ENCODE measurements at places on chromosomes 2 and 18.

DNA sequence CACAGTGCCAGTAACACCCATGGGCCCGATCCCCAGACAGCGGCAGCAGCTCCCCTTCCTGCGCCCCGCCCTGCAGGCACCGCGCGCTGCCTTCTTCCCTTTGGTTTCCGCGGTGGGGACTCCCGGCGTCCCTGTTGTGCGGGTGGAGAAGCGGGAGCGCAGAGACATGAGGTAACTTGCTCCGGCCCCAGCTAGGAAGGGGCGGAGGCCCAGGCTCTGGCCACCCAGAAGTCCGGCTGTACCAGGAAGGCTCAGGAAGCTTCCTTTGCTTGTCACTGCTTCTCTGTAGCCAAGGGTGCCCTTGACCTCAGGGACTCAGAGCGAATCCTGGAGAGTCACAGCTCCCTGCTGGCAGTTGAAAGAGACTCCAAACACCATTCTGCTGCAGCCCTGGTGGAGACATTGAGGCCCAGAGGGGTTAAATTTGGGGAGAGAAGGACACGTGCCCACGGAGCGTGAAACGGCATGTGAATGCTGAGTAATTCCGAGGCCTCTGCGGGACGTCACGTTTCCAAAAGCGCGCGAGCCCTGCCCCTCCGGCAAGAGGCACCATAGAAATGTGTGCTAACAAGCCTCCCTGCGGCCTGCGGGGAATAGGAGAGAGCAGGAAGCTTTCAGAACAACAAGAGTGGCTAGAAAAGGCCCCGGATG is 6.7 kb upstream of the ADCY3 start:
- no peak for DNase-seq

GRCh38 chr18:56487801-56488200 is 150.6 kb downstream of the TXNL1 start:
- DNase-seq = no peak

- no peak for DNase-seq
These were observed 17.8 kb downstream of the ARHGAP15 start for GRCh38 chr2:143146815-143147530.

DNA sequence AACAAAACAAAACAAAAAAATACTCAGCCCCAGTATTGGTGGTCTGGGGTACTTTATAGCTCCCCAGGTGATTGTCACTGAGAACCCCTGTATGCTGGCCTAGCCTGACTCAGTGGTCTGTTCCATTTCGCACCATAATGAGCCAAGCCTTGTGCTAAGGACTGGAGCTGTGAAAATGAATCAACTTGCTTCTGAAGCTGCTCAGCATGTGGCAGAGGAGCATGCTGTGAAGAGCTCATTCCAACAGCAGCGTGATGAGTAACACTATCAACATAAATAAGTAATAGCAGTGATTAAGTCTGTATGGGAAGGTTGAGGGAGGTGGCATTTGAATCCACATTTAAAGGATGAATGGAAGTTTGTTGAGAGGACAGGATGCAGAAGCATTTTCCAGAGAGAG is 67.2 kb upstream of the ATL2 start:
- DNase-seq = no peak

DNA sequence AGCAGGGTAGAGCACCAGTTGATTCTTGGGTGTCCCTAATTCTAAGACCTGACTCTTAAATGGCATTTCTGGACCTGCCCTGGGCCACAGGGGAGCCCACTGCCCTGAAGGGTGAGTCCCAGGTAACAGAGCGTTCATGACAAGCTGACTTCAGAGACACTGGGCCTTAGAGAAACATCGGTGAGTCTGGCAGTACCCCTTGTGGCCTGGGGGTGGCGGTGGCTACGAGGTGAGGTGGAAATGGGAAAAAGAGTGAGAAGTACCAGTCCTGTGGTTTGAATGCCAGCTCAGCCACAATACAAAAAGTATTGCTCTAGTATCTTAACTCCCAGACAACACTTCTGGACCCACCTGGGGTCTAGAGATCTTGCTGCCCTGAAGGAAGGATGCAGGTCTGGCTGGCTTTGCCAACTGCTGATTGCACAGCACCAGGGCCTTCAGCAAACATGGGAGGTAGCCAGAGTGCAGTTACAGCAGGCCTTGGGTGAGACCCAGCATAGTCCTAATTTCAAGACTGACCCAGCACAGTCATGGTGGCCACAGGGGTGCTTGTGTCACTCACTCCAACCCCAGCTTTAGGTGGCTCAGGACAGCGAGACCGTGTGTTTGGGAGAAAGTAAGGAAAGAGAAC is 44.5 kb downstream of the USP34 start:
- DNase-seq = peak; percentile 48

GRCh38 chr2:29063646-29064345 is 10.5 kb downstream of the PCARE start:
- no peak for DNase-seq

DNA sequence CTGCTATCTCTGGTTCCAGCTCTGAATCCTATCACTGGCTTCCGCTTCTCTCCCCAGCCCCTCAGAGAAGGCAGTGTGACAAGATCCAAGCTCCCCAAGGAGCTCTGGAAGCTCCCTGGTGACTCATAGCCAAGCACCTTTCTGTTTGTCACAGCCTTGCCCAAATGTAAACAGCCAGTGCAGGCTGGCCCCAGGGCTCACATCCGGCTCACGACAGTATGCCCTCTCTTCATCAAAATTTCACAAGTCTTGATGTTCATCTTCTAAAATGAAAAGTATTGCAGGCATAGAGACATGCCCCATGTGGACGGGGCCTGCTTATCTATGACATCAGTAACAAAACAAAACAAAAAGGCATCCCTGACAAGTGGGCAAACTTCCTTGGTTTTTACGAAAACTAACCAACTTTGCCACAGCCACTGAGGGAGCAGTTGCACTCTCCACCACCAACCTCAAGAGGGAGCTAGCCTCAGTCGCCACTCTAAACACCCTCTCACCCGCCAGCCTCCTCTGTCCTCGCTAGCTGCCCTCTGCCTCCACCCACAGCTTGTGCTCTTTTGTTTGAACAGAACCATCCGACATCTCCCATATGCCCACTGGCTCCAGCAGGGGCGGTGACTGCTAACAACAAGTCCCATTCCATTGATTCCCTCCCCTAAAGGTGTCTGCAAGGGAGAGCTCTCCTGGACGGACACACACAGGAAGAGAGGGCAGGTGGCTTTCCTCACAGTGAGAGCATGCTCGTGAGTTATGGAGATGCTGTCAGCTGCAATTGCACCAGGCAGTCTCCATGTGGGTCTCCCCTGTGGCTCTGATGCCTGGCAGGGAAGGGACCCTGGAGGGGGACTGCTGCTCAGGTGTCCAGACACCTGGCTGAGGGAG is 71.0 kb upstream of the DAPL1 start:
- DNase-seq = no peak

DNA sequence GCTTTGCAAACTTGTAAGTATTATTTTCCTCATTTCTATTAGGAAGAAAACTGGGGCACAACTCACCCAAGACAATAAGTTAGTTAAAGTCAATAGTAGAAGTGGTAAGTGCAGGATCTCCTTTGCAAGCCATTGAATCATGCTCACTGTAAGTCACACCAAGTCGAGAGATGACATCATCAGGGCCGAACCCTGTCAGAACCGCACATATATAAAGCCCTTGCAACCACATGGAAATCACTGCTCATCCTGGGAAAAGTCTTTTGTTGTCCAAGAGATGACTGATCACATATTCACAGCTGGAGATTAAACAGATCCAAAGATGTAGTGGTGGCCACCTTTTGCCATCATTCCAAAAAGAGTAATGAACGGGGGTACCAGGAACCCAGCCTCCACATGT is 484.8 kb upstream of the ID2 start:
- no peak for DNase-seq

DNA sequence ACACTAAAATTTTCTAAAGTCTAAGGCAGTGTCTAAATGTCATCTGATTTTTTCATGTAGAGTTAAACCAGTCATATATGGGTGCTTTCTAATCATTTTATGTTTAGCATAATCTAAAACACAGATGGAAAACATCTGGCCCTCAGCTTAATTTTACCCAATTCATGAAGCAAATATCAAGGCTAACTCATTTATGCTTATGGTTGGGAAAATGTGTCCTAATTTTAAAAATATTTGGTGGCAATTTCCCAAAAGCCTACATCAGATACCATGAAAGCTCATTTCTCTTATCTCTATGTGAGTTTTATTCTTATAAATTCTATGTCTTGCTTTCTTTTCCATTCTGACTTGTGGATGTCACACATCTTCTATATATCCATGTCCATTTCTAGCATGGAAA is 7.2 kb downstream of the SP5 start:
- no peak for DNase-seq

GRCh38 chr18:45109271-45109670 is 428.6 kb downstream of the SETBP1 start:
- no peak for DNase-seq

DNA sequence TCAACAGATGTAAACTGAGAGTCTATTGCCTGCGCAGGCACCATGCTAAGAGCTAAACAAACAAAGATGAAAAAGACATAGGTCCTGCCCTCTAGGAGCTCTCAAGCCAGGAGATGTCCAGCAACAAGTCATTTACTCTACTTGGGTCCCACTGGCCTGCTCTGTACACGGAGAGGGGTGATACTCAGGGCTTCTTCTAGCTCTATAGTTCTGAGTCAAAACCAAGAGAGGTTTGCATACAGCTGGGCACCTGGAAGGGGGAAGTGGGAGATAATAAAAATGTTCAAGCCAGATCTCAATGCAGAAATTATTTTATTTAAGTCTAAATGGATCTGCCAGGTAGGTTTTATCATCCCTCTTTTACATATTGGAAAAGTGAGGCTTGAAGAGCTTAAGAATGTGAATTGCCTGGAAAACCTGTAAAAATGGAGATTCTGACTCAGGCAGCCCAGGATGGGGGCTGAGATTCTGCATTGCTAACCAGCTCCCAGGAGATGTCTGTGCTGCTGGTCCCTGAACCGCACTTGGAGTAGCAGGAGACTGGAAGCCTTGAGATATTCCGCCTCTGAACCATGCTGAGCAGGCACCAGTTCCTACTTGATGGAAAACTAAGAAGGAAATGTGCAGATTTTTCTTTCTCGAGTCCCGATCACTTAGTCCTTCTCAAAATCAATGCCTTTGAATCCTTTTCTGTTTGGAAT is 201.1 kb downstream of the PRKCE start:
- no peak for DNase-seq

- DNase-seq = no peak
These were observed 182.5 kb downstream of the TMX3 start for GRCh38 chr18:68532328-68532885.

GRCh38 chr2:45974056-45974455 is 322.6 kb downstream of the PRKCE start:
- no peak for DNase-seq

- DNase-seq = peak; percentile 28
These were observed 655 bp downstream of the NPPC start for GRCh38 chr2:231925303-231926179.

DNA sequence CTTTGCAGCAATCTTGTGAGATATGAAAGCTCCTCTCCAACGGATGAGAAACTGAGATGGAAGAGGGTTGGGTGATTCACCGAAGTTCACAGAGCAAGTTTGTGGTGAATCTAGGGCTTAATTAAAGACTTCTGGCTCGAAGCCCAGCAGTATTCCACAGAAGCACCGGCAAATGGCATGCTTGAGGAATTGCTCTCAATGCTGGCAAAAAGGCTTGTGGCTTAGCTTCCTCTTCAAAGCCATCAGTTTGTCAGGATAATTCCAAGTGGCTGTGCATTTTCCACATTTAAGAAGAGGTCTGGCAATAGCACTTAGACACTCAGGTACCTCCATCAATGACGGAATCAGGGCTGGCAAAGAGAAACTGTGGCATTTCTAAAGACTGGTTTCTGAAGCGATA is 98.7 kb upstream of the SLC66A3 start:
- no peak for DNase-seq

DNA sequence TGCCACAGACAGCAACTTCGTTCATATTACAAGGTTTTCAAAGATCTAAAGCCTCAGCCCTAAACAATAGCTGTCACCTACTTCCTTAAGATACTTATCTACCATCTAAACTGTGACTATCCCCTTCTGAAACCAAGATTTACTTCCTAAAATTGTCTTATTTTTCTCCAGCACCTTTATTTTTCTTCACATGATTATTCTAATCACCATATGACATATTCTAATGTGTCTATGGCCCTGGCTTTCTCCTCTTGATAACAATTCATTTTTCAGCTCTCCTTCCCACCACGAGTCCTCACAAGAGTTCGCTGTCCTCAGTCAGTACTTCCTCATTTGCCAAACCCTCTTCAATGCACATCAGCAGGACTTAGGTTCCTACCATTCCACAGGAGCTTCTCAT is 53.9 kb downstream of the RTTN start:
- no peak for DNase-seq

- DNase-seq = no peak
These were observed 166.9 kb downstream of the SOCS6 start for GRCh38 chr18:70455731-70456130.

DNA sequence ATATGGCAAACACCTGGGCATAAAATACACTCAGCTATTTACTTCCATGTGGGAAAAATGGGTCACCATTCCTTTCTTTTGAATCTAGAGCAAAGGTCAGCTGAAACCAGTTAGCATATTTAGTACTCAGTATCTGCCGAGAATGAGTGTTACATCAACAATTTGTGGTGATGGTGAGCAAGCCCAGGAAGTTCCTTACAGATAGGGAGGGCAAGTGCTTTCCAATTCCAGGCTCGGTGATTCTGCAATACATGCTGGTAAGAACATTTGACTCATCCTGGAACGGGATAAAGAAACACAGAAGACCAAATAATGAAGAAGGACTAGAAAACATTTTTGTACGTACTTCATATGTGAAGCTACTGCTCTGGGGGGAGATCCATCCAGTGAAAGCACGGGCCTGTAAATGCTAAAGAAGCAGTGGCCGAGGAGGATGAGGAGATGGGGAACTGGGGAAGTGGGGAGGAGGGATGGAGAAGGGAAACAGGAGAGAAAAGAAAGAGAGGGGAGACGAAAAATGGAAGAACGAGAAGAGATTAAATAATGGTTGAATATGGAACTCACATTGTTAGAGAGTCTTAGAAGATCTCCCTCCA is 251.9 kb downstream of the TTC32 start:
- no peak for DNase-seq

DNA sequence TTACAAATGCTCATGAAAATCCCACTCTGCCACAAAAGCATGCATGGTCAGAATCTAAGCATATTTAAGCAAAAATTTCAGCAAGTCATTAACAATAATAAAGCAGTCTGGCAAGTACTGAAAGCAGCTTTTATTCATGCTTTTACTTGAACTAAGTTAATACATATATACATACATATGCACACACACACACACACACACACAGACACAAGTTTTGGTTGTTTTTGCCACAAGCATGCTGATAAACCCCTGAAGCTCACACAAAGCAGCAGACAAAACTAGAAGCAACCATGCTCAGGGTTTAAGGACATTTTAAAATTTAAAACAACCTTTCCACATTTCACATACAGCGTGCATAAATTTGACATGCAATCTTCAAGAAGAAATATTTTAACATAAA is 819.1 kb upstream of the FSHR start:
- no peak for DNase-seq
